Stomach (tissue), 19 donors: ENCODE measurements at places on chromosomes 3 and 15.

DNA sequence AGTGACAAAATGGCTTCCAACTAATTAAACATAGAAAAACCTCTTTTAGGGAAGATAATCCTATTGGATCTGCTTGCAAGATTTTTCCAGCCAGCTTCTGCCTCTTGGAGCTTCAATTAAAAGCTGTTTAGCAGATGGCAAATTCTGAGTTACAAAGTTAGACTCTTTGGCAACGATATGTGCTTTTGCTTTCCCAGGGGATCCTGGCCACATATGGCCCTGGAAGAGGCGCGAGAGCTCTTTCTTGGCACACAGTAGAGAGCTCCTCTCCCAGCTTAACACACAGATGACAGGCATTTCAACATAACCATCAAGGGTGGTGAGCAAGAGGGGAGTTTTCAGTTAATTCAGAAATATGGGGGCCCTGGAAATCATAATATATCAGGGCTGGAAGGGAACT is 41.6 kb upstream of the GALNT15 start:
- DNase-seq, result no peak

DNA sequence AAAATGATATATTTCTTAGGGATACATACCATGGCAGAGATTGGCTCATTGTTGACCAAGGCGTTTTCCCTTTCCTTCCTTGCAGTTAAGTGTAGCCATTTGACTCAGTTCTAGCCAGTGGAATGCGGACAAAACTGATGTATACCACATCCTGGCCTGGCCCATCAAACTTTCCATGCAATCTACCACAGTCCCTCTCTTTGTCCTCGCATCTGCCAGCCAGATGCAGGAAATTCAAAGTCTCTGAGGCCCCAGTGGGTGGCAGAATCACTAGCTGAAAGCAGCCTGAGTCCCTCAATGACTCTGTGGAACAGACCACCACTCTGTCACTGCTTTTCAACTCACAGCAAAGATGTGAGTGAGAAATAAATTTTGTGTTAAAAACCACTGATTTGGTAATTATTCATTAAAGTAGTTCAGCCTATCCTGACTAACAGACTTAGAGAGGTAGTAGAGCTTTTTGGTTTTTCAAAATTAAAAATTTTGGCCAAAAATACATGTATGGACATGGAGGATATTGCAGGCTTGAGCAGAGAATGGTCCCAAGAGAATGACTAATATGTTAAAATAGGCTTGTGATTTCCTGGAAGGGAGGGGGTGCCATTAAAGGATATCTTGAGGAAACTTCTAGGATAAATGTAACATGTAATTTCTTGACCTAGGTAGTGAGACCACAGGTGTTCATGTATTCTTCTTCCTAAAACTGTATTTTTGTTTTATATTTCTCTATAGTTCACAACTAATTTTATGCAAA is 10.9 kb downstream of the LRRFIP2 start:
- no peak for DNase-seq

DNA sequence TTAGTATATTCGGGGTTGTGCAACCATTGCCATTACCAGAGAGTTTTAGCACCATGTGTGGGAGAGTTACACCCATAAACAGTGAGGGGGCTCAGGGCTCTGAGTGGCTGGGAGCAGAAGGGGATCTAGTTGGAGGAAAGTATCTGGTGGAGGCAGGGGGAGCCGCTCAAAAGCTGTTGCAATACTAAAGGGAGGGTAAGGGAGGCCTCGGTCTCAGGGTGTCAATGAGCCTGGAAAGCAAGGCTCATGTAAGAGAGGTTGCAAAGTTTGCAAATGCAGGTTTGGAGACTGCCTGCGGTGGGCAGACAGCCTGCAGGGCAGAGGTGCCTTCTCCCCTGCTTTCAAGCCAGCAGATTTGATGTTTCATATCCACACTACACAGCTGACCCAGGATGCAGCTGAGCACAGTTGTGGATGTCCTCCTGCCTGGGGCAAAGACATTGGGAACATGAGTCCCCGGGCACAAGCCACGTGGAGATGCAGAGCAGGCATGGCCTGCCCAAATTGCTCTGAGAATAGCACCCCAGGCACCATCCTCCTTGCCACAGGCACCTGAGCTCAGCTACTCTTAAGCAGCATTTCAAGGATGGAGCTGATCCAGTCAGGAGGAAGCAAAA is 181.4 kb downstream of the TLE3 start:
- DNase-seq, result no peak

DNA sequence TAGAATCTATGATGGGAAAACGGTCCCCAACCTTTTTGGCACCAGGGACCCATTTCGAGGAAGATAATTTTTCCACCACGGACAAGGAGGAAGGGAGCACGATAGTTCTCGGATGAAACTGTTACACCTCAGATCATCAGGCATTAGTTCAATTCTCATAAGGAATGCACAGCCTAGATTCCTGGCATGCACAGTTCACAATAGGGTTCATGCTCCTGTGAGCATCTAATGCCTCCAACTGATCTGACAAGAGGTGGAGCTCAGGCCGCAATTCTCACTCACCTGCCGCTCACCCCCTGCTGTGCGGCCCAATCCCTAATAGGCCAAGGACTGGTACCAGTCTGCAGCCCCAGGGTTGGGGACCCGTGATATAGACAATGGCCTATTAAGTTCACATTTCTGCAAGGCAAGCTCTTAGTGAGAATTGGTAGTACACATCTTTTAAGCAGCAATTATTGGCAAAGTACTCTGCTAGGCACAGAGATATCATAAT is 26.5 kb downstream of the CD200R1 start:
- DNase-seq, result no peak

DNA sequence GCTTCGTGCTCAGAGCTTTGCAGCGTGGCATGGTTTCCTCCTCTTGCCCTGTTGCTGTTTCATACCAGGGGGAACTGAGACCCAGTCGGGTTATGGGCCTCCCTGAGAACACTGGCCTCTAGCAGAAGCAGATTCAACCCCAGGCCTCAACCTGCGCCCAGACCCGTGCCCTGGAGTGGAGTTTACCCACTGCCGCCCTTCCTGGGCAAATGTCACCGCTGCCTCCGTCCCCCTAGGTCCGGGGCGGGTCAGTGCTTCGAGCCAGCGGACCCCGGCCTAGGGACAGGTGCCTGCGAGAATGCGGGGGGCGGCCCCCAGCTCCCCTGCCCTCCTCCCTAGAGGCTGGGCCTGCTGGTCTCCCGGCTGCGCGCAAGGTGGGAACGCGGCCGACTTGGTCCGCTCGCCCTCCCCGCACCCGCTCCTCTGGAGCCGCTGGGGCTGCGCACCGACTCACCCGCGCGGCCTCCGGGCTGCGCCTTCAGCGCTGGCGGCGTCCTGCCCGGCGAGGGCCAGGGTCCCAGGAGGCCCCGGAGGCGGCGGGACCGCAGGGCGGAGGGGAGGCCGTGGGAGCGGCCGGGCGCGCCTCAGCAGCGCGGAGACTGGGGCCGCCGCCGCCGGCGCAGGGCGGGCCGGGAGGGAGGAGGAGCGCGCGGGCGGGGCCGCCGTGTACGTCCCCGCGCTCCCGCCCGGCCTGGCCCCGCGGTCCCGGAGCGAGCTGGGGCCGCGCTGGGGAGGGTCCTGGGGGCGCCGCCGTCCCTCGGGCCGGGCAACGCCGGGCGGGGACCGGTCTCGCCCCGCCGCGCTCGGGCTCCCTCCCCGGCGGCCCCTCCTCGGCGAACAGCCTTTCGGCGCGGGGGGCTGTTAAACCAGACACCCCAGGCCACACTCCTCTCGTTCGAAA is at the start of gene PIGZ:
PIGZ (minus strand) TSS at position 601 of the 901 bp plus-strand sequence. CDS start 16,802 bp downstream, outside the sequence.
- peak; percentile 82 for DNase-seq

- no peak for DNase-seq
Measured at GRCh38 chr15:39125226-39125625, 455.7 kb upstream of the THBS1 start.

DNA sequence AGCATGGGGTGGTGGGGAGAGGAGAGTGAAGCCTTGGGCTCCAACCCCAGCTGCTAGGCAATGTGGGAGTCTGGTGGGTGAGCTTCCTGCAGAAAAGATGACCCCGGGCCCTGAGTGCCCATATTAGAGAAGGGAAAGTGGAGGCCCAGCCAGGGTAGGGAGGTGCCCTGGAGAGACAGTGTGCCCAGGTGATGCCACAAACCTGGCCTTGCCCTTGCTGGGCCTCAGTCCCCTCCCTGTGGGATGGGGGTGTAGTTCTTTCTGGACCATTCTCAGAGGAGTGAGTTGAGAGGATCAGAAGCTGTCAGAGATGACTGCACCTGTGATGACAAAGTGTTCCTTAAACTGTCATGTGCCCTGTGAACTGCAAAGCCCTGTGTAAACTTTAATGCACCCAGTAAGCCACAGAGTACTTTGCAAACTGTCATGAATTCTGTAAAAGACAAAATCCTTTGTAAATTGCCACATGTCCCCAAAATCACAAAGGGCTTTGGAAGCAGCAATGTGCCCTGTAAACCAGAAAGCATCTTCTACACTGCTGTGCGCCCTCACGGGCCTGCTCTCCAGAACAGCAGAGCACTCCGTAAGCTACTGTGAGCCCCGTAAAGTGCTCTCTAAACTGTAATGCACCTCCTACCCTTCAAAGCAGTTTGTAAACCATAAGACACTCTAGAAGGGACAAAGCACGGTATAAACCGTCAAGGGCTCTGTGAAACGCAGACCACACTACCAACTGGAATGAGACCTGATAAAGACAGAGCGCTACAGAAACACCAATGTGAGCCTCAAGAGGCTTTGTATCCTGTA is 51.3 kb upstream of the FGD5 start:
- DNase-seq, result no peak

DNA sequence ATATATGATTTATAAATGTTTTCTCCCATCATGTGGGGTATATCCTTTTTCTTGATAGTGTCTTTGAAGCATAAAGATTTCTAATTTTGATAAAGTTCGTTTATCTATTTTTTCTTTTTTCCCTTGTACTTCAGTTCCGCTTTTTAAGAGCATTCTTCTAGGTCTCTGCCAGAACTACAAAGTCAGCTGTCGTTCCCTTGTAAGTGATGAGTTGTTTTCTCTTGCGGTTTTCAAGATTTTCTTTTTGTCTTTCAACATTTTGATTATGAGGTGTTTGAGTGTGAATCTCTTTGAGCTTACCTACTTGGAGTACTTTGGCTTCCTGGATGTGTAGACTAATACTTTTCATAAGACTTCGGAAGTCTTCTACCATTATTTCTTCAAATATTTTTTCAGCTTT is 9.3 kb upstream of the PRICKLE2 start:
- no peak for DNase-seq

- no peak for DNase-seq
Measured at GRCh38 chr15:34046471-34047145, 7.6 kb upstream of the AVEN start.

GRCh38 chr3:108897883-108898282 is 55.8 kb downstream of the GUCA1C start:
- no peak for DNase-seq

DNA sequence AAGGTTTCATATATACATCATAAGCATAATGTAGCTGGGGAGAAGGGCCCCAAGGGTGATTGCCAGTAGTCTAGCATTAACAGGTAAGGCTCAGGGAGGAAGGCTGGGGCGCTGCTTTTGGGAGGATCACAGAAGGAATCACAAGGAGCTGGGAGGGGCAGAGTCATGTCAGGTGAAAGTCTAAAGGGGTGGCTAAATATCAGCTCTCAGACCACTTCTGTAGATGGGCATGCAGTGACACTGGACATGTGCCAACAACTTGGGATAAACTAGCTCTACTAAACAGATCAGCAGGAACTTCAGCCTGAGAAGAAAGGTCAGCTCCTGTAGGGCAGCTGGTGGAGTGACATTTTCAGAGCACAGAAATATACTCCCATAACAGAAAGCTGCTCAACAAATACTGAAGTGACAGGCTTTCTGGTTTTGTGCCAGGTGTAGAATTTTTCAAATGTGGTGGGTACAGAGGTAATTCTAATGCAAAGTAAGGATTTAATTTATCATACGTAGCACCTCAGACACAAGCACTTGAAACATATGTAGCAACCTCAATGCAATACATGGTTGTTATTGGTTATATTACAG is 79.4 kb downstream of the PEX5L start:
- no peak for DNase-seq

GRCh38 chr15:86001200-86001599 is 78.5 kb upstream of the AGBL1 start:
- no peak for DNase-seq

- no peak for DNase-seq
Measured at GRCh38 chr3:86547692-86548091, 443.3 kb downstream of the VGLL3 start.

DNA sequence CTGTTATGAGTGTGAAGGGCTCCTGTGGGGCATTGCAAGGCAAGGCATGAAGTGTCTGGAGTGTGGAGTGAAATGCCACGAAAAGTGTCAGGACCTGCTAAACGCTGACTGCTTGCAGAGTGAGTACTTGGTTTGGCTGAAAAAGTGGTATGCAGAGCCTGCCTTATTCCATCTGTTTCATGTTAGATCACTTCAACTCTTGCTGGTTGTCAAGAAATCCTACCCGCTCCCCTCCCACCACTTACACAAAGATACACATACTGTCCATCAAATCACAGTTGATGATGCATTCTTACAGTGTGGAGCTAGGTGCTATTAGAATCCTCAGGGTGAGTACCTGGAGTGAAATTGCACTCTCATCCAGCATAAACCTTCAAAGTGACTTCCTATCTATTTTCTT is 272.1 kb downstream of the UNC13C start:
- DNase-seq, result no peak

- DNase-seq, result peak; percentile 63
Measured at GRCh38 chr15:90159213-90159612, 41.9 kb upstream of the SEMA4B start.

DNA sequence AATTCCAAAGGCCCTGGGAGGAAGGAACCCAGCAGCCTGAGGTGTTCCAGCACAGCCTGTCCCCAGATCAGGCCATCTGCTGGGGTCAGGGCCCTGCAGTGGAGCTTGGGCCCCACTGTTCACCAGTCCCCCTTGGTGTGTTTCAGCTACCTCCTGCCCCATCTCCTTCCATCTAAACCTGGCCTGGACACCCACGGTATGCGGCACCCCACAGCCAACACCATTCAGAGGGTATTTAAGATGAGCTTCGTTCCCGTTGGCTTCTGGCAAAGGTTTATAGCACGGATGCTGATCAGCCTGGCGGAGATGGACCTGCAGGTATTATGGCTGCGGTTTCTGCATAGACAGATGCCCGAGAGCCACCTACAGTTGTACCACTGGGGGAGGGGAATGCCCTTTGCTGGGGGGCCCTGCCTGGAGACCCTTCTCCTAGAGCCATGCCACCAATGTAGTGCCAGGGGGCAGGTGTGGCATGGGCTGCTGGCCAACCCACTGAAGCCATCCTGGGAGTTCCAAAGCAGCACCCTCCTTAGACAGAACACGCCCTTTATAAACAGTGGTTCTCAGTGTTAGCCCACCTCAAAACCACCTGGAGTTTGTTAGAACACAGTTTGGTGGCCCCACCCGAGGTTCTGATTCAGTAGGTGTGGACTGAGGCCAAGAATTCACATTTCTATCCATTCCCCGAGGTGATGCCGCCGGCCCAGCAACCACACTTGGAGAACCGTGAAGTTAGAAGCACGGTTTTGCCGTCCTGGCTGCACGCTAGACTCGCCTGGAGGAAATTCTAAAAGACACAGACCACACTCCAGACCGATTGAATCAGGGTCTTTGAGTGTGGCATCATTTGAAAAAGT is 126.9 kb downstream of the LRRK1 start:
- DNase-seq, result peak; percentile 16
